ENCODE measurements at places on chromosomes 1 and 21.

GRCh38 chr1:21637514-21637913, 31.6 kb downstream of the RAP1GAP start:
- no peak for DNase-seq

- DNase-seq: peak; percentile 69
Measured at GRCh38 chr1:94927405-94928175, 680 bp upstream of the CNN3 start.

- no peak for DNase-seq
Measured at GRCh38 chr1:16083486-16083885, 10.0 kb upstream of the FAM131C start.

DNA sequence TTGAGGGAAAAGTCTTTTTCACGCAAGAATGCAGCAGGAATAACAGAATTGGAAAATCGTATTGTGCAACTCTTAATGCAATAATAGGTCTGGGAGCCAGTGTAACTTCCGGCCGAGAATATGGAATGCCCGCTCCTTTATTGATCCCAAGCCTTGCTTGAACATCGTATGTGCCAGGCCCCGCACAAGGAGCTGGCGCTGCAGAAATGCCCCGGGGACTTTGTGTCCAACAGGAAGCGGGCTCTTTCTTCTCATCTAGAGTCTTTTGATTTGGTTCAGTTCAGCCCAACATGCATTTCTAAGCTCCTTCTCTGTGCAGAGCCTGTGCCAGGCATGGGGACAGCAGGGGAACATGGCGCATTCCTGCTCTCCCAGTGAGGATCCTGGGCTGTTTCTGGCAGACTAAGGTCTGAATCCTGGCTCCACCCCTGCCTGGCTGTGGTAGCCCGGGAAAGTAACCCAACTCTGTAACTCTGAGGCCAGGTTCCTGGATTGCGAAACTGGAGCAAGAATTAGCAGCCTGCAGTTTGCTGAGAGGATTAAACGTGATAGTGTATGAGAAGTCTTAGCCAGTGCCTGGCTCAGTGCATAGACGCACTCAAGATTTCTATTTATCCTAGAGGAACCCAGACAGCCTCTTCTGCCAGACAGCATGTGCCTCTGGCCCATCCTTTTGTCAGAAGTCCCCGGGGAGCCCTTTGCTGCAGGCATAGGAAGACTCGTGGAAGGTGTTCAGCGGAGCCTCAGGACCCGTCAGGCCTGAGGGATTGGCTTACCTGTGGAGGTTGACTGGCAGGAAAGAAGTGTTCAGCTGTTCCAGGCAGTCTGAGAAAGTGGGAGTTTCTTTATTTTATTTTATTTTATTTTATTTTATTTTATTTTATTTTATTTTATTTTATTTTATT, 987 bp upstream of the CDCP2 start:
- DNase-seq: peak; percentile 15

DNA sequence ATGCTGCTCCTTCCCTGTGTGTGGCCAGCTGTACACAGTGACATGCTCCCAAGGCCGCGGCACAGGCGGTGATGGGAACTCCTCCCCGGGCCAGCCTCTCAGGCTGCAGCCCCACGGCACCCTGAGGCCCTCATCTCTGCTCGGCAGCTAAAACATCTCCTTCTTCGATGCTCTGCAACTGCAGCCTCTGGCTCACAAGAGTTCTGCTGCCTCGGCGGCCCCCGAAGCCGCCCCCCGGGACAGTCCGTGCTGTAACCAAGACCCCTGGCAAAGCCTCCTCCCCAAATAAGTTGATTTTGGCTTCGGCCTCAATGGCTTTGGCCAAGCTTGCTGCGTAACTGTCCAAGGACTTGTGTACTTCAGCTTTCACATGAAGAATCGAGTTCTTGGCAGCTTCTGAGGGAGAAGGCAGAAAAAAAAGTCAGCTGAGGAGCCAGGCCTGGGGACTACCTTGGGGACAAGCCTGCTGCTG, 51.3 kb downstream of the GPR161 start:
- no peak for DNase-seq

DNA sequence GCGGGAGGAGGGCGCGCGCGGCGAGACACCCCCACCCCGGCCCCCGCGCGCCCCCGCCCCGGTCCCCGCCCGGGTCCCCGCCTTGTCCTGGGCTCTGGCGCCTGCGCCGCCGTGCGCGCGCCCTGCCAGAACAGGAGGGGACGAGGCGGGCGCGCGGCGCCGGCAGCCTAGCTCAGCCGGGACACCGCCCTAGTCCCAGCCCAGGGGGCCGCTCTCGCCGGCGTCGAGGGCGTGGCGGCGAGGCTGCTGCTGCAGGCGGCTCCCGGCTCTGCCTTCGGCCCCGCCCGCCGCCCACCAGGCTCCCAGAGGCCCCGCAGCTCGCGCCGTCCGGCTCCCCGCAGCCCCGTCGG, at the start of gene RCAN3:
RCAN3 (plus strand) TSS at position 128 of the 350 bp plus-strand sequence. CDS start 11,537 bp downstream, outside the sequence.
- peak; percentile 93 for DNase-seq

DNA sequence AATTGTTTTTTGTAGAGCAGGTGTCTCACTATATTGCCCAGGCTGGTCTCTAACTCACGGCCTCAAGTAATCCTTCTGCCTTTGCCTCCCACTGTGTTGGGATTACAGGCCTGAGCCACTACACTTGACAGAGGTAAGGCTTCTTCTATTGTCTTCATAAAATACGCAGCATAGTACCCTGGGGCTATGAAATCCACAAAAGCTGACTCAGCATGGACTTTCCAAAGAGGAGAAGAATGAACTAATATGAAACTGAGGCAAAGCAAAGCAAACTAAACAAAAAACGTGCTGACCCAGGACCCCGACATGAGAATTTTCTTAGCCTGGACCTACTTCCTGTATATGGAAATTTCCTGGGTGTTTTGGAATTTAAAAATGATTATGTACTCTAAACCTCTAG, 18.5 kb upstream of the ATP13A2 start:
- no peak for DNase-seq

DNA sequence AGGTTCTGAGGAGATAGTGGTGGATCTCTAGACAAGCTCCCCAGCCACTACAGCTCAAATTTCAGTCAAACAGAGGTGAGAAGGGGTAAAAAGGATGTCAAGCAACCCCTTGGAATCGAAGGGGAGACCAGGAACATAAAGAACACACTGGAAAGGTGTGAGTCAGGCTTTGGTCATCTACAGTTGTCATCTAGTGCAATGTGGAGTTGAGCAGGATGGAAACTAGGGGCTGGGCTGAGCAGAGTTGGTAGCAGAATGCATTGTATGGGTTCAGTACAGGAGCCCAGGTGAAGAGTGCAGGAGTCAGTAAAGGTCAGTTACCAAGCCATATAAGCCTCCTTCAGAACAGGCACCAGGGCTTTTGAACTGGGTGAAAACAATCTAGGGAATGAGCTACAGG, 52.7 kb upstream of the VAV3 start:
- DNase-seq: no peak

DNA sequence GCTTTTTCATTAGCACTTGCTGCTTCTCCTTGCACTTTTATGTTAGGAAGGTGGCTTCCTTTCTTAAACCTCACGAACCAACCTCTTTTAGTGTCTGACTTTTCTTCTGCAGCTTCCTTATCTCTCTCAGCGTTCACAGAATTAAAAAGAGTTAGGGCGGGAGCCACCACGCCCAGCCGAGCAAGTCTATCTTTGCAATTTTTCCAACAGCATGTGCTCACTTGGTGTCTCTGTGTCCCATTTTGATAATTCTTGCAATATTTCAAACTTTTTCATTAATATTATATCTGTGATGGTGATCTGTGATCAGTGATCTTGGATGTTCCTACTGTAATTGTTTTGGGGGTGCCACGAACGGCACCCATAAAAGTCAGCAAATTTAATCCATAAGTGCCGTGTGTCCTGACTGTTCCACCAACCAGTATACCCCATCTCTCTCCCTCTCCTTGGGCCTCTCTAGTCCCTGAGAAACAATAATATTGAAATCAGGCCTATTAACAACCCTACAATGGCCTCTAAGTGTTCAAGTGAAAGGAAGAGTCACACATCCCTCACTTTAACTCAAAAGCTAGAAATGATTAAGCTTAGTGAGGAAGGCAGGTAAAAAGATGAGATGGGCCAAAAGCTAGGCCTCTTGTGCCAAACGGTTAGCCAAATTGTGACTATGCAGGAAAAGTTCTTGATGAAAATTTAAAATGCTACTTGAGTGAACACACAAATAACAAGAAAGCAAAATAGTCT, 15.9 kb upstream of the ITPKB start:
- DNase-seq: no peak

GRCh38 chr1:163300568-163300967, 21.2 kb upstream of the NUF2 start:
- no peak for DNase-seq

- DNase-seq: no peak
Measured at GRCh38 chr1:235050911-235051360, 77.7 kb downstream of the TOMM20 start.

DNA sequence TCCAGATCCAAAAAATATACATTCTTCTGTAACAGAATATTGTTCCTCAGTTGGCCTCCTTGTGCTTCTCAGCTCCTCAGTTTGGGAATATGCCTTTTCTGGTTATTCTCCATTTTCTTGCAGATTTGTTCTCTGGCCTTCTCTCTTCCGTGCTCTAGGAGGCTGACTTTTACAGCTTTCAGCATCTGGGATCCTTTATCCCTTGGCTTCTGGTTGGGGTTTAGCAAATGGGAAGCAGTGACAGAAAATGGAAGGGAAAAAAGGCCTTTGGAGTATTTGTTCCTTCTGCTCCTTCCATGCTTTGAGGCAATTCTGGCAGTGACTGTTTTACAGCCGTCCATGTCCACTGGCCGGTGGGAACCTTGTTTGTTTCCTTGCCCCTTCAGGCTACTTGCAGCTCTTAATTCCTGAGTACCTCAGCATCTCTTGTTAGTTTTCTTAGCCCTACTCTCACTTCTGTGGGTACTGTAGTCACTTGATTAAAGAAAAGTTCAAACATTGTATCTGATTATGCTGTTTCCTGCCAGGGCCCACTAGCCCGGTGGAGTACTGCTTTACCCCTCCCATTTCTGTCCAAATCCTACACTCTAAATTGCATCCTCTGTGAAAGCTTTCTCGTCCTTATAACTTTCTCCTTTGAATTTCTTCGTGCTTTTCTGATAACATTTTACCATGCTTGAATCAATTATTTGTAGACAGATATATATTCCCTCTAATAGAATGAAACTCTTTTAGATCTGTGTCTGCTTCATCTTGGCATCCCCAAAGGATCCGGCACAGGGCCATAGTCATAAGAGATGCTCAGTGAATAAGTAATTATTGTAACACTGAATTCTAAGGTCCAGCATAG, 118.2 kb downstream of the OSBPL9 start:
- no peak for DNase-seq

- no peak for DNase-seq
Measured at GRCh38 chr21:33032434-33033047, 6.8 kb downstream of the OLIG2 start.

DNA sequence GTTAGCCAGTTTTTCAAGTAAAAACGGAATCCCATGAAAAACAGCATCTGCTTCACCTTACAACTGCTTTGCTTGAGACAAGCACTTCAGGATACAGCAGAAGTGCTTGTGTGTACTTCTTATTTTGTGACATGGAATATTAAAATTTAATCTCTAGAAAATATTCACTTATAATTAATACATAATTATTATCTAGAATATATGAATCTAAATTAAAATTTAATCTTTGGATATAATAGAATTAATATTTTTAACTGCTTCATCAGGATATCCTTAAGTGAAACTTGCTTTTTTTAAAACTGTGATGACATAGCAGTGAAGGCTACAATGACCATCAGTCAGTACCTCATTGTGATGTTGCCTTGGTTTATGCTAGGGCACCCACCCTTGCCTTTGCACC, 148.4 kb upstream of the C1orf105 start:
- no peak for DNase-seq

DNA sequence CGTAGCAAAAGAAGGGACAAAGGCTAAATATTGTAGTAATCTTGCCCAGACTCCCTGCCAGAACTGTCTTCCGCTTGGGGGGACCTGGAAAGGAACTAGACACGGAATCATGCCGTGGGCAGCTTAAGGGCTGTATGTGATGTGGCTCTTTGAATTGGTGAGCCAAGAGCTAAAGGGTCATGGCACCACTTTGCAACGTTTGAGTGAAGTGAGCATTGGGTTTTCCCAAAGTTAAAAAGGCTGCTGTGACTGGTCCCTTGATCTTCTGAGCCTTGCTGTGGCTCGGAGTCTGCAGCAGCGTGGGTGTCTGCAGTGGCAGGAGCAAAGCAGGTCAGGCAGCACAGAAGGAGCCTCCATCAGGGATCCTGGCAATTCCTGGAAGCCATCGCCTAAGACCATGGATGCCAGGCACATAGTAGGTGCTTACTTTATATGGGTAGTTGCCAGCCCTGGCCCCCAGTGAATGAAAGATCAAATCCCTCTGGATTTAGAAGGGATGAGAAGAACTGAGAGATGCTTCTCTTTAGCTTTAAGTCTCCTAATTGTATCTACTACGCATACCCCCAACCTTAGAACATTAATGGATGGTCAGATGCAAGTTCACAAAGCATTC, 1.8 kb downstream of the SMYD2 start:
- DNase-seq: no peak

GRCh38 chr1:179340918-179341317, 24.9 kb upstream of the AXDND1 start:
- DNase-seq: no peak

- peak; percentile 1 for DNase-seq
Measured at GRCh38 chr1:70043804-70044203, 161.6 kb downstream of the LRRC40 start.

- no peak for DNase-seq
Measured at GRCh38 chr1:108749081-108749480, 2.6 kb downstream of the STXBP3 start.

DNA sequence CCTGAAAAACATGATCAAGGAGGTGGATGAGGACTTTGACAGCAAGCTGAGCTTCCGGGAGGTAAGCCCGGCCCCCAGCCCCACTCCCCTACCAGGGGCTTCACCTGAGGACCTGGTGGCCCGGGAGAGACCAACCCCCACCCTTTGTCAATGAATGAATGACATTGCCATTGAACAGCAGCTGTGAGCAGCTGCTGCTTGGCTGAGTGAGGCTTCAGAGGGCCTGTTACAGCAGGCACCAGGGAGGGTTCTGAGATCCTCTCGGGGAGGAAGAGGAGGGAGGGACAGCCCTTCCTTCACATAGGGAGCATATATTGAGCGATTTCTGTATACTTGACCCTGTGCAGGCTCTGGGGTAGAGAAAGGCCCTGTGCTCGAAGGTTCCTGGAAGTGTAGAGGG, 12.3 kb upstream of the CTRC start:
- DNase-seq: no peak

Data from NCI-H345 (cell line).